SK-N-DZ (cell line): ENCODE measurements at places on chromosomes 2 and 18.
A peak's percentile ranks its signal among the peaks of the same experiment; 100 is the strongest.

DNA sequence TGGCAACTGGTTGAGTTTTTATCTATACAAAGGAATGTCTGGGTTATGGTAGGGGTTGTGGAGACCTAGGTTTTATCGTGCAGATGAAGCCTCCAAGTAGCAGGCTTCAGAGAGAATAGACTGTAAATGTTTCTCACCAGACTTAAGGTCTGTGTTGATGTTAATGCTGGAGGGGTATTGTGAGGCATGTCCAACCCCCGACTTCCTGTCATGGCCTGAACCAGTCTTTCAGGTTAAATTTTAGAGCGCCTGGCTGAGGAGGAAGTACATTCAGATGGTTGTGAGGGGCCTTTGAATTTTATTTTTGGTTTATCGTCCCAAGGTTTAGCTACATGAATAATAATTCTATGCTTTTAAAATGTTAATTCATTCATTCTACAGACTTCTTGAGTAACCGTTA is 435.1 kb downstream of the DLGAP1 start:
- no peak for DNase-seq

DNA sequence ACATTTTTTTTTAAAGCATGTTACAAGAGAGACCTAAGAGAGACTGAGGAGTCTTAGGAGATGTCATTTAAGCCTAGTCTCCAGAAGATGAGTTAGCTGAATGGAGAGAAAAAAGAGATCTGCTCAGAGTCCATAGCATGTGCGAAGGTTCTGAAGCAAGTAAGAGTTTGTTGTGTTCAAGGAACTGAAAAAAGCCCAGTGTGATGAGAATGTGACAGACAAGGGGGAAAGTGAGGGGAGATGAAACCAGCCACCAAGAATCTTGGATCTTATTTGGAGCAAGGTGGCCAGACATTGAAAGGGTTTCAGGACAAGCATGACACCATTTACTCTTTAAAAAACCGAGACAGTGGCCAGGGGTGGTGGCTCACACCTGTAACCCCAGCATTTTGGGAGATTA is 5.2 kb upstream of the MOB1A start:
- DNase-seq, result no peak

DNA sequence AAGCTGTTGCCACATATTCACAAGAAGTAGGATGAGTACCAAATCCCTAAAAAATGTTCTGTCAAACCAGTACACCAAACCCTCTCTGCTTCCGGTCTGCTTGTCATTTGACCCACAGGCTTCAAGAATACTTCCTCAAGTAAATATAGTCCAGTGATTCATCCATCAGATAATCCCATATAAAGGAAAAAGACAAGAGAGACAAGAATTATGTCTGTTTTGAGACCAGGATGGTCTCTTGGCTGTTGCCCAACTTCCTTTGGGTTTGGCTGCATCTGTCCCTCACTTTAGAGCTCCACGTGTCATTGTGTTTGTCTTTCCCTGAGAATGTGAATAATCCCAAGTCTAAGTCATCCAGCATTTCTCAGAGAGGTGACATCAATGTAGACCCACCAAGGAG is 91.5 kb upstream of the NRP2 start:
- DNase-seq, result no peak

GRCh38 chr2:161981679-161982250 is 92.2 kb downstream of the DPP4 start:
- DNase-seq, result no peak

- DNase-seq, result no peak
Measured at GRCh38 chr2:80242355-80242910, 62.1 kb downstream of the LRRTM1 start.

GRCh38 chr2:8144785-8145184 is 537.1 kb upstream of the ID2 start:
- no peak for DNase-seq

DNA sequence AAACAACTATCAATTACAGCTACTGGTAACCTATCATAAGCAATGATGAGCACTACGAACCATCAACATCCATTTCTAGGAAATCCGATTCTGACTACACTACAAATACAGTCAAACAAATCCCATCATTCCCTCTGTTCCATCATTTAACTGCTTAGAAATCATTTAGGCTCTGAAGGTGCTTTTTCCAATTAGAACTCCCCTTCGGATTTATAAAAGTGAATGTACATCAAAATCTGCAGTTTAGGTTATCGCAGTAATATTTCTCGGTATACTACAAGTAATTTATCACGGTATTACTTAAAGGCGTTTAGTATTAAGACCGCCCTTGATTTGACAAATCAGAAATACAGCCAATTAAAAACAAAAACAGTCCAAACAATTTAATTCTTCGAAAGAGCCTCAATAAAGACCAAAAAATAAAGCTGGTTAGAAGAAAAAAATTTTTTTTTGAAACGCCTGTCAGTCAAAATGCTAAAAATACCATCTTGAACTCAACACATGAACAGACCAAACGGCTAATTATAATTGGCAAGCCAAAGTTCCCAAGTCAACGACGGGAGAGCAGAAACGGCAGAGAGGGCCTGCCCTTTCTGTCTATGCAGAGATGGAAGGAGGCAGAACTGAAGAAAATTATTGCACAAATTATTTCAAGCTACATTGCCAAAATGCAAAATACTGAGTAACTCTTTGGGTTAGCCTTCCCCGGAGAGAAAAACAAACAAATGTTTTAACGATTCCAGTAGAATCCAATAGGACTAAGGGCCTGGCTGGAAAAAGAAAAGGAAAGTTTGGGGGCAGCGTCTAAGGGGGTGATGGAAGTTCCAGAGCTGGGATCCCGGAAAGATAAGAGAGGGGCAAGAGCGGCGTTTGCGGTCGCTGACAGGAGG is 1.2 kb downstream of the VPS54 start:
- DNase-seq, result peak; percentile 44

DNA sequence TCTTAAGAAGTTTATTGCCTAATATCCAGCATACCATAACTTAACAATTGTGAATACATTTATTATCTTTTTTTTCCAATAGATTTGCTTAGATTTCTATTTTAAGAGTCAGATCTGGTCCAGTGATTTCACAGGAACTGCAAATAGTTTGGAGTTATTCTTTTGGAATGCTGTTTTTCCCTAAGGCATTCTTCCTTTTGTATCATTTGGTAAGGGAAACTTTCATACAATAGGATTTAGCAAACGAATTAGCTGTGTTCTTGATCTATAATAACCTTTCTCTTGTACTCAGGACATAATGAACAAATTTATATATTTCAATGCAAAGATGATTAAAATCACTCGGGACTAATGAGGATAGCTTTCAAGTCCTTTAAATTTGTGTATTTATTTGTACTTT is 201.6 kb downstream of the ERBB4 start:
- no peak for DNase-seq

DNA sequence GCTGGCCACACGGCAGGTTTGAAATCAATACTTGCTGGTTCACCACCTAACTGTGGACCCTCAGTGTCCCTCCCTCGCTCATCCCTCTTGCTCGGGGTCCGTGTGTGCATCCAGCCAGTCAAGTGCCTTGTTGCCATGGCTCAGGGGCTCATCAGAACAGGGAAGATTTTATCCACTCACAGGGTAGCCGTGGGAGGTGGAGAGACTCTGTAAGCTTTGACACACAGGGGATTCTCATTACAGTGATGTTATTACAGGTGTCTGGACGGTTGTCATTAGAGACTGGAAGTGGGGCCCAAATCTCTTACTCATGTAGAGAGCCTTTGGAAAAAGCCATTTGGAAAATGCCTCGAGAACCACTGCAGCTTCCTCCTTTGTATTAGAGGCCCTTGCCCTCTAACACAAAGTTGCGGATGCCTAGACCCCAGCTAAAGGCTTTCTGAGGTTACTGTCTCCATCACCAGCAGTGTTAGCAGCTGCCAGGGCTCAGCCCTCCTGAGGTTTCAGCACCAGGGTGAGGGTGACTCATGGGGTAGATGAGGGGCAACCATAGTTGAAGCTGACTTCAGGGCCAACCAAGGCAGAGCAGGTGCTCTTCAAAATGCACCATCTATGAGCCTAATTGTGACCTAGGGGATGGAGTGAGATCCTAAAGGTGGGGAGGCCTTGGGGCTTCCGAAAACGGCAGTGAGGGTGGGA is 195.6 kb downstream of the CLIP4 start:
- no peak for DNase-seq

DNA sequence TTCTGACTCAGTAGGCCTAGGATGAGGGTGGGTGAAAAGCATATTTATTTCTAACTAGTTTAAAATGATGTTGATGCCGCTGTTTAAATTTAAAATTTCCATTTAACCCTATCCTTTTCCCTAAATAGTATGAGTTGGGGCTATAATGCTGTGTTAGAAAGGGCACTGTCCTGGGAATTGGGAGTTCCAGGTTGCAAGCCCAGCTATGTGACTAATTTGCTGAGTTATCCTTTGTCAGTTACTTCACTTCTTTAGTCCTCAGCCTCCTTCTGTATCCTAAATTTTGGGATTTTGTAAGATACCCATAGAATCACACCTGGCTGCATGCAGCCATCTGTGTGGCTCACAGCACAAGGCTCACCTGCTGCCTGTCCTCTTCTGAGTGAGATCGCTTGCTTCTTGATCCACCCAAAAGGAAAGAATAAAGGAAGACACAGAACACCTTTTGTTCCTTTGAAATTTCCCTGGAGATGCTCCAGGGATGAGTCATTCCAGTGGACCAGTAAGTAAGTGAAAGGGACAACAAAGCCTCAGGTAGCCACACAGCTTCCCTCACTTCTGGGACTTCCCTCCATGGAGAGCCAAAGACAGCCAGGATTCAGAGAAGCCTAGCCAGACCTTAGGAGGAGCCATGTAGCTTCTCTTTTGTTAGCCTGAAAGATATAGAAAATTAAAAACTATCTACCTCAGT is 97.2 kb downstream of the DTNA start:
- DNase-seq, result no peak

GRCh38 chr2:169546756-169547155 is 26.9 kb downstream of the FASTKD1 start:
- no peak for DNase-seq

GRCh38 chr2:63663013-63663864 is 74.5 kb downstream of the MDH1 start:
- no peak for DNase-seq

DNA sequence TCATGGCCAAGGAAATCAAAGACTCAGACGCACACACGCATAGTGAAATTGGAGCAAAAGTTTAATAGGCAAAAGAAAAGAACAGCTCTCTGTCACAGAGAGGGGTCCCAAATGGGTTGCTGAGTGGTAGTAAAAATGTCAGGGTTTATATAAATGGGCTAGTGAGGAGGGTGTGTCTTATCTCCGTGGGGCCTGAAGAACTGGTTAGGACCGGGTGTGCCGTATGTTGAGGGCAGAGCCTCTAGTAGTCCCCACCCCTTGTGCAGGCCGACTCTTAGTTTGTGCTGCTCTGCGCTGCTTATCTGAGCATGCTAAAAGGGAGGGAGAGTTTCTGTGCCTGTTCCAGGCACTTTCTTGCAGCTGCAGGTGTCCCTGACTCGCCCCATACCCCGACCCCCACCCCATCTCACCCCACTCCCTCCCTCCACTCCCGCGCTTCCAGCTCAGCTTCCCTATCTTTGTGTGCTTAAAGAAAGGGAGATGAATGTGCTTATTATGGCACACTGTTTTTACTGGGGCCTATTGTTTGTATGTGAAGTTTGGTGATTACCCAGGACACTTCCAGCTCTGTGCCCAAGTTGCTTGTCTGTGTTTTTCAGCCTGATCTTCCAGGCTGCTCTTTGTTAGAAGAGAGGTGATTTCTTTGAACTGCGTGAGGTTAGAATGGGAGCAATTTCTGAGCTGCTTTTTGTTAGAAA is 167.4 kb downstream of the SPAG16 start:
- DNase-seq, result no peak

GRCh38 chr2:27717070-27717795 is 53.5 kb downstream of the SLC4A1AP start:
- no peak for DNase-seq

- DNase-seq, result no peak
Measured at GRCh38 chr18:25842665-25843064, 247.7 kb downstream of the SS18 start.

- peak; percentile 17 for DNase-seq
Measured at GRCh38 chr2:3073041-3073595, 304.5 kb downstream of the EIPR1 start.

DNA sequence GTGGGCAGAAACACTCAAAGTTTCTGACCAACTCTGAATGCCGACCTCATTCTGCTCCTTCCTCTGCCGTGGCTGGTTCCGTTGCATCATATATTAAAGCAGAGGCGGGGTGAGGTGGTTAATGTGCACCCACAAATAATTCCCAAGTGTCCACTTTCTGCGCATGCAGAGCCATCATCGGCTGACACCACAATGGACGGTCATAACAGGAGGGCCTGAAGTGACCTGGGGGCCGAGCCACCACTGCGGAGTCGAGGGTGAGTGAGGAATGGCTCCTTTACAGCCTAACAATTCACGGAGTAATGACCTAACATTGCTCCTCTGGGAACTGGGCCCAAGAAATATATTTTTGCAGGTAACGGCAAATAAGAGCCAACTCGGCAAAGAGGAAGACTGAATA is 32.9 kb upstream of the GLI2 start:
- no peak for DNase-seq

DNA sequence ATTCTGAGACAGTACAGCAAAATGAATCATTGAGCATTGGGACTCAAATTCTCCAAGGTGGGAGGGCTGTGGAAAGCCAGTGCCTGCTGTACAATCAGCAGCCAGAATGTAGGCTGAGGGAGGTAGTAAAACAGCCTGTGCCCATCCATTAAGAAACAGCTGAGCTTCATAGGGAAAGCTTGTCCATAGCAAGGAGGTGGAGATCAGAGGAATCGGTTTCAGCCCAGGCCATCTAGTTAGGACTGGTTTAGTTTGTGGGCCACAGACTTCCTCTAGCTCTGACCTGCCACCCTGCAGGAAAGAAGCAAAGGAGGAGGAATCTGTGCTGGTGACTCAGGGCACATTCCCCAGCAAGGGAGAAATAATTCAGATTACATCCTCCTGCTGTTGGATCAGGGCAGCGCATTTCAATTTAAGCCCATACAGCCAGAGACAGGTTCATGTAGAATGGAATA is 333.4 kb downstream of the SETBP1 start:
- DNase-seq, result peak; percentile 70

- DNase-seq, result no peak
Measured at GRCh38 chr18:43159086-43159770, 43.7 kb upstream of the RIT2 start.

GRCh38 chr2:226544596-226545210 is 254.9 kb downstream of the IRS1 start:
- DNase-seq, result no peak

DNA sequence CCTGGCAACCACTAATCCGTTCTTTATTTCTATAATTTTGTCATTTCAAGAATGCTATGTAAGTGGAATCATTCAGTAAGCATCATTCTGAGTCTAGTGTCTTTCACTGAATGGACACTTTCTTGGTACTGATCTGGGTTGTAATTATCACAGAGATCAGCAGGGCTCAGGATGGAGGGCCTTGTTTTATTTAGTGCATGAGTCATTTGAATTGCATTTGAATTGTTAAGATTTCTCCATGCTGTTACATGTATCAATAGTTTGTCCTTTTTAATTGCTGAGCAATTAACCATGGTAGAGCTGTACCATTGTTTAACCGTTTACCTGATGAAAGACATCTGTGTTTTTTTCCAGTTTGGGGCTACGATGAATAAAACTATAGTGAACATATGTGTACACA is 256.4 kb downstream of the THSD7B start:
- DNase-seq, result no peak

- no peak for DNase-seq
Measured at GRCh38 chr2:6401301-6401700, 464.4 kb downstream of the CMPK2 start.
